ENCODE measurements at places on chromosomes 12 and 14.

- no peak for DNase-seq
Measured at GRCh38 chr12:29309320-29309902, 71.6 kb downstream of the ERGIC2 start.

DNA sequence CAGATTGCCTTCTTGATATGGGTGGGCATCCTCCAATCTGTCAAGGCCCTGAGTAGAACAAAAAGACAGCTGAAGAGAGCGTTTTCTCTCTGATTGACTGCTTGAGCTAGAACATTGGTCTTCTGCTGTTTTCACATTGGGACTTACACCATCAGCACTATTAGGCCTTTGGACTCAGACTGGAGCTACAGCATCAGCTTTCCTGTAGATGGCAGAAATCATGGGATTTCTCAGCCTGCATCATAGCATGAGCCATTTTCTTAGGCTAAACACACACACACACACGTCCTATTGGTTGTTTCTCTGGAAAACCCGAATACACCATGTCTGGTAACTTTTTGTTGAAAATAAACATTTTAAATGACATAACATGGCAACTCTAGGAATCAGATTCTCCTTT, 15.8 kb upstream of the PPM1A start:
- DNase-seq = no peak

- no peak for DNase-seq
Measured at GRCh38 chr14:51682411-51682810, 30.7 kb downstream of the FRMD6 start.

- no peak for DNase-seq
Measured at GRCh38 chr14:83566567-83566966, 1963.4 kb upstream of the FLRT2 start.

GRCh38 chr14:90444077-90444696, 47.4 kb downstream of the CALM1 start:
- no peak for DNase-seq

DNA sequence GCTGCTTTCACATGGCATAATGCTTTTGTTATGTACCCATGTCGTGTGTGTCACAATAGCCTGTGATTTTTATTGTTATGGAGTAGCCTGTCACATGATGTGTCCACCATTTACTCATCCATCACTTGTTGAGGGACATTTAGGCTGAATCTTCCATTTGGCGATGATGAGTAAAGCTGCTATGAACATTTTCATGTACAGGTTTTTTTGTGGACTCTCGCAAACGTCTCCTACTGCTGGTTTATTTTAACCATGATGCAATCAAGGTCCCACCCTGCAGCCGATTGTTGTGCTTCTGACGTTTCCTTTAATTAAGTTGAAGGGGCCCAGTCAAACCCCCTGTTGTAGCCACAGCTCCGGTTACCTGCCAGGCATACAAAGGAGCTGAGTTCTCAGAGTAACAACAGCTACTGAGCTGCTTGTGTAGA, 63.2 kb downstream of the ZNF664 start:
- no peak for DNase-seq

GRCh38 chr12:33634544-33634943, 194.9 kb upstream of the SYT10 start:
- no peak for DNase-seq

DNA sequence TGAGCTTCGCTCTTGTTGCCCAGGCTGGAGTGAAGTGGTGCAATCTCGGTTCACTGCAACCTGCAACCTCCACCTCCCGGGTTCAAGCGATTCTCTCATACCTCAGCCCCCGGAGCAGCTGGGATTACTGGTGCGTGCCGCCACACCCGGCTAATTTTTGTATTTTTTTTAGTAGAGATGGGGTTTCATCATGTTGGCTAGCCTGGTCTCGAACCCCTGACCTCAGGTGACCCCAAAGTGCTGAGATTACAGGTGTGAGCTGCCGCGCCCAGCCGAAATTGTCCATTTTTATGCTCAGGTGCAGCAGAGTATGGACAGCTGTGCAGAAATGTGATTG, 19.2 kb upstream of the CYP46A1 start:
- no peak for DNase-seq

DNA sequence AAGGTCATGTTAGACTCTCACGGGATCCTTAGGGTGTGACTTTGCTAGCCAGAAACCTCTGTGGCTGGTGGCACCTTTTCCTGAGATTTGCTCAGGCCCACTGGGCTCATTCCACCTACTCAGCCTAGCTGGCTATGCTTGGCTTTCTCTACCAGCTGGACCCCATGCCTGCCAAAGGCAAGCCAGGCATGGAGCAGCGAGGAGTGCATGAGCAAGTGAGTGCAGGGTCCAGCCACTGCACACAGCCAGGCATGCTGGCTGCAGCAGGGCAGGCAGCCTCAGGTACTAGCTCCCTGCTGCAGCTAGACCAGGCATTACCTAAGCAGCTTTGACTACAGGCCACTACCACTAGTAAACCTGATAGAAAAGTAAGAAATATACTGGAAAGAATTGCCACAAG, 29.7 kb upstream of the PAPLN start:
- no peak for DNase-seq

DNA sequence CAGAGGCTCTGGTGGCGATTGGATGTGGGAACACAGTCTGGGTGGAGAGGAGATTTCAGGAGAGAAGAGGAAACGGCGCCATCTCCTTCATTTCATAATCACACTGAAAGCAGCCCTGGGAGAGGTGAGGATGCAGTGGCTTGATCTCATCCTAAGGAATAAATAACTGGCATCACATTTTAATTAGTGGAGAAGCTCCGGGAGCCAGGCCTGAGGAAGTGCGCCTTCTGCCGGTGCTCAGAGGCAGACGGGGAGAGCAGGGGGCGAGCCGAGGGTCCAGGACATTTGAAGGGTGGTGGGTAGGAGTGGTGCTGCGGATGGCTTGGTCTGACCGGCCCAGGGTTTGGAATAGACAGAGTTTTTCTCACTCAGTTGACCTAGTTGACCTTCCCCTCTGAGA, 265.0 kb downstream of the CACNA1C start:
- no peak for DNase-seq

GRCh38 chr14:92733007-92733406, 15.4 kb downstream of the LGMN start:
- DNase-seq = no peak

DNA sequence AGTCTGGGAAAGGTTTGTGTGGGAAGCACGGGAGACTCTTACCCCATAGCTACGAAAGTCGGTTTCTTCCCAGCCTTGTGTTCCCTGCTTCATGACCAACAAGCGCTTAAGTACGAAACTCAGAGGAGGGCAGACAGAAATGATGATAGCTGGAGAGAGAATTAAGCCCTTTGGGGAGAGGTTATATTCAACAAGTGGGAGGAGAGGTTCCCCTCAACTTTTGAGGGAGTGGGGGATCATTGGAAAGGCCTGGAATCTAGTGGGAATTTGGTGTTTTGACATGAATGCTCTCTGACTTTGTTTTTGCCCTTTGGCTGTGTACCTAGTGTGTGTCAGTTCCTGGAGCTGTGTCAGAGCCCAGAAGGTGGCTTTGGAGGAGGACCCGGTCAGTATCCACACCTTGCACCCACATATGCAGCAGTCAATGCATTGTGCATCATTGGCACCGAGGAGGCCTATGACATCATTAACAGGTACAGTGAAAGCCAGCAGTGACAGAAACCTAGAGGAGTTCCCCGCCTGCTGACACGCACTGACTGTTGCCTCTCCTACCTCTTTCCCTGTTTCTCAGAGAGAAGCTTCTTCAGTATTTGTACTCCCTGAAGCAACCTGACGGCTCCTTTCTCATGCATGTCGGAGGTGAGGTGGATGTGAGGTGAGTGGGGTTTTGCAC, 40.6 kb downstream of the FNTB start:
- DNase-seq = no peak

DNA sequence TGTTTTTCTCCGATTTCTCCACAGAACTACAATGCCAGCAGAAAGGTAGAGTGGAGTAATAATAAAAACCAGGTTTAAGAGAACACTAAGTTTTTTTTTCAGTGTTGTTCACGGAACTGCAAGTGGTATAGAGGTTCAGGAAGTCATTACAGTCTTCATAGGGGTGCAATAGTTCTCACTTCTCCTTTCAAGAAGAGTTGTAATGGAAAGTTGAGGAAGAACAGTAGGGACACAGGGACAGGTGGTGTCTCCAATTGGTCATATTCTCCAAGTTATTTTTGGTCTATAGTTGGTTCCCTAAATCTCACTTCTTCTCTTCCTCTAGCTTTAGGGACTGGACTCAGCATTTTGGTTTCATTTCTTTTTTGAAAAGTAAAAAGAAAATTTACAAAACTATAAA, 894.0 kb downstream of the NRXN3 start:
- DNase-seq = no peak

DNA sequence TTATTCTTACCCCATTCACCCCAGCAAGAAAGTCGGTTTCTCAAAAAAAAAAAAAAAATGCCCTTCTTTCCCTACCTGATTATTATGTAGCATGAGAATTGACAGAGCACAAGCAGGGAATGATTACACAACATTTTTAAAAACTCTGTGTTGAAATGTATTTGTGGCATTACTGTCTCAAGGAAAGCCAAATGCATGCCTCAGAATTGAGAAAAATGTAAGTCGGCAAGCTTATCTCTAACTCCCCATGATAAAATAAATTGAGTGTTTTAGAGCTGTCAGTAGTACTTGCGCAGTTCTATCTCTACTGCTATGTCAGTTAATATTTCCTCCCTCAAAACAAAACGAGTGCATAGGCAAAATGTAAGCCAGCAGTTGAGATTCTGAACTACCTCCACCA, 25.7 kb downstream of the ANO4 start:
- DNase-seq = no peak

GRCh38 chr14:62315631-62316030, 553.4 kb downstream of the SNAPC1 start:
- no peak for DNase-seq

DNA sequence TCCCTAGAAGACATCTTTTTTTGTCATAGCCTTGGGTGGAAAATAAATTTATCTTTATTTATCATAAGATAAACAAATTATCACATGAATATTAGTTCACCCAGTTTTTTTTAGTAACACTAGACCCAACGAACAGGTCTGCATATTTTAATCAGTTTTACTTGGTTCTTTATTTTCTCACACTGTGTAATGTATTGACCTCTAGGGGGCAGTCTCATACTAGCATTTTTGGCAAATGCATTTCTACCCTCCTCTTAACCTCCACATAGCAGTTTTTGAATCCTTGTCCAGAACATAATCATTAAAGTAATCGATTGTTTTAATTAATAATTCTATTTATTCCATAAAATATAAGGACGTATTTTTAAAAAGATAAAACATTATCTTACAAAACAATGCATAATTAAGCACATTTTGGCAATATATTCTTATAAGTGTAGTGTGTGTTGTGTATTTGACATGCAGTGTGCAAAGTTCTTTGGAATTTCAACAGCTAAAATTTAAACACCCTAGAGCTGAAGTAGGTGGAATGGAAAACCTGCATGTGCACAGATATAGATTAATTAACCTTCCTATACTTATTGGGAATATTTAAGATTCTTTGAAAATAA, 31.6 kb upstream of the PTPRQ start:
- DNase-seq = peak; percentile 49

DNA sequence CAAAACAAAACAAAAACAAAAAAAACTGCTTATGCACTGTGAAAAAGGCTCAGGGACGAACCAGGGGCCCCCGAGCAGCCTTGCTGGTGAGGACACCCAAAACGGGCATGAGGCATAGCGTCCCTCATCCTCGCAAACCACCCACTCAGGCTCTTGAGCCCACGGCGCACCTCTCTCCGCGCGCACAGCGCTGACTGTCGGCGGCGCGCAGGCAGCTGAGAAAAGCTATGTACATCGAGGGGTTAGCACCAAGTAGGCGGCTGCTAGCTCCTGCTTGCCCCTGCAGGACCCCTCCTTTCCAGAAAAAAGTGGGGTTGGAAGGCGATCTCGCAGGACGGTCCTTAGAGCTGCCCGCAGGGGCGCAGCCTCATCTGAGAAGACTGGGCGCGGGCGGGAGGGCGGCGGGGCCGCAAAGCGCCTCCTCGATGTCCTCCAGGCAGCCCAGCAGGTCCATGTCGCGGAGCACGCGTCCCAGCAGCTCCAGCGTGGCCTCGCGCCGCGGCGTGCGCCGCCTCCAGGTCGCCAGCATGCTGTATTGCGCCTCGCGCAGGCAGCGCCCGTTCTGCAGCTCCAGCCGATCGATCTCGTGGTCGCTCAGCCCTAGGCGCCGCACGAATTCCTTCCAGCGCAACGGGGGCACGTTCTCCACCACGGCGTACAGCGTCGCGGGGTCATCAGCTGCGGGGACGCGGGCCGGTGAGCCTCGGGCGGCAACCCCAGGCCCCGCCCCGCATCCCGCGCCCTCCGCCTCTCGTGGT, 12.8 kb downstream of the TNFRSF1A start:
- no peak for DNase-seq

DNA sequence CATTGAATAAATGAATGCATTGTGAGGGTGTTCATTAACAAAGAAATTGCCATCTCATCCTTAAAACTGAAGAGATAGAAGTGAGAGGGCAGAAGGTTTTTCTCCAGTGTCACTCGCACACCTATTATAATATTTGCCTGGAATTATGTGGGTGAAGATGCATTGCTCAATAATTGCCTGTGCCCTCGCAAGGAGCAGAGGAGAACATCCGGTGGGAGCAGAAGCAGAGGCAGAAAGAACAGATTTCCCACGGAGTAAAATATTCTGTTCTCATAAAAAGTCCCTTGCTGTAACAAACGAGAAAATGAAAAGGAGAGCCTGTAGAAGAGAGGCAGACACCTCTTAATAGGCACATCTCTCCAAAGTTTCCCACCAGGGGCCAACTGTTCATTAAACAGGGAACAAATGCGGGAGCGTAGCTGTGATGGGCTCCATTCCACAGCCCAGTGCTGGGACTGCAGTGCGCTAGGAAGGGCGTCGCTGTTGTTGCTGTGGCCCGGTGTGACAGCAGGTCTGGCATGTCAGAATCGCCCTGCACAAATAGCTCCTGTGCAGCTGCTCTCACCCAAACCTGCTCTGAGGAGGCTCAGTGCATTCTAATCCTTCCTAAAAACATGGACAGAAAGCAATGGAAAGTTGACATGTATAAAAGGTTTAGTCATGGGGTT, 359.8 kb downstream of the APAF1 start:
- DNase-seq = no peak

- no peak for DNase-seq
Measured at GRCh38 chr12:12266389-12266872, 413 bp downstream of the LRP6 start.

DNA sequence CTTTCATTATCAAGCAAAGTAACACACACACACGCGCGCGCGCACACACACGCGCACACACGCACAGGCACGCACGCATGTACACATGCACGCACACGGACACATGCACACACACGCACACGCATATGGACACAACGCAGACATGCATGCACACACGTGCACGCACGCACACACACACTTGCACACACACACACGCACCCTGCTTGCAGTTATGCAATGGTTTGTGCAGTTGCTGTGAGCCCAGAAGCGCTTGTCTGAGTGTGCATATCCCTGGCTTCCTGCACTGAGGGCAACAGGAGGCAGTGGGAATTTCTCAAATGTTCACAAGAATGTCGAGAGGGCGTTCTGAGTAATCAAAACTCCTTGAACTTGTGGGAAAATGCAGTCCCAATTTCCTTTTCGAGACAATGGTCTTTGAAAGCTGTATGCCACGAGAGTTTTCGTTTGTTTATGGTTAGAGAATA, 41.6 kb downstream of the NFKBIA start:
- no peak for DNase-seq

GRCh38 chr12:104974626-104975290, 11.4 kb upstream of the NOPCHAP1 start:
- DNase-seq = no peak

All from amniotic stem cell (primary cell).